ENCODE measurements at places on chromosomes 2 and 18. TPM values are rescaled to one million over a fixed set of nuclear protein-coding genes. Genes with fewer than 3 reads are reported as not detected.

PTPRN gene
- total RNA-seq: not detected

PLCL1 gene
- 2.5 TPM for total RNA-seq

SLC16A14 gene
- total RNA-seq: 18.2 TPM

KCNG2 gene
- total RNA-seq: not detected

- DNase-seq: no peak
These were observed 226.4 kb upstream of the HS6ST1 start for GRCh38 chr2:128545085-128545484.

DNA sequence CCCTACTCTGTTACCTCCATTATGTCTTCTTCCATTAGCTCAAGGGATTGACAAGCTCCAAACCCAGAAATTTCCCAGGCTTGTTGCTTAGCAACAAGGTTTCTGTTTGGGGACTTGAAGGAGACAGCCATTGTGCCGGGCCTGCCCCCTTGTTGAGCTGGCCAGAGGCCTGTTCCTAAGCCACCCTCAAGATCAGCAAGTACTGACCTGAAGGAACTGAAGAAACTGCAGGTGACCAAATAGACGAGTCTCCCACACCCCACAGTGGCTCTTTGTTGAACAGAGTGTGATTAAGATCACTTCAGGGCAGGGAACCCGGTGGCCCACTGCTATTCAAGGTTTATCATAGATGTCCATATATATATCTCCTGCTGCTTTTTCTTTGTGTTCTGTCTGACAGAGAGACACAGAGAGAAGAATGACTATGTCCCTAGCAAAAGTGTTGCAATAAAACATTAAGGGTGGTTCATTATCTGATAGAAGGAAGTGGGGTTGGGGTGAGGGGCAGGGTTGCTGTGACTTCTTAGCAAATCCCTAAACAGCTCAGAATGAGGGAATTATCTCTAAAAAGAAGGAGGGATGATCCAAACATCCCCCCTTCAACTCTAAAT, 69.2 kb downstream of the RNF144A start:
- DNase-seq: no peak

DNA sequence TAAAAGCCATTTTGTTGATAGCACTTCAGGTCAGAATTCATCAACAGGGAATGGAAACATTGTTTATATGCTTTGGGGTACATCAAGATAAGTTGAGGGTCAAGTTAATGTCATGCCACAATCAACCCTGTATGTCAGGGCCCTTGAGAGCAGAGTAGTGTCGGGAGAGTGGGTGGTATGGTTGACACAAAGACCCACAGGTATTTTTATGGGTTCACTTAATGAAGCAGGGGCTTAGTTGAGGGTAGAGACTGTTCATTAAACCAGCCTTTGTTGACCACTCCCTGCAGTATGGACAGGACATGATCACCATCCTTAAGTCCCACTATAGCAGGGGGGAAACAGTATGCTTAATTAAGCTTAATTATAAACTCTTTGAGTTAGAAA, 5.7 kb downstream of the RPL37A start:
- no peak for DNase-seq

- no peak for DNase-seq
These were observed 25.2 kb downstream of the CAPN13 start for GRCh38 chr2:30781961-30782533.

Data from suprapubic skin (tissue), 4 donors.